ENCODE measurements at places on chromosomes 5 and 9.
A peak's percentile ranks its signal among the peaks of the same experiment; 100 is the strongest.

DNA sequence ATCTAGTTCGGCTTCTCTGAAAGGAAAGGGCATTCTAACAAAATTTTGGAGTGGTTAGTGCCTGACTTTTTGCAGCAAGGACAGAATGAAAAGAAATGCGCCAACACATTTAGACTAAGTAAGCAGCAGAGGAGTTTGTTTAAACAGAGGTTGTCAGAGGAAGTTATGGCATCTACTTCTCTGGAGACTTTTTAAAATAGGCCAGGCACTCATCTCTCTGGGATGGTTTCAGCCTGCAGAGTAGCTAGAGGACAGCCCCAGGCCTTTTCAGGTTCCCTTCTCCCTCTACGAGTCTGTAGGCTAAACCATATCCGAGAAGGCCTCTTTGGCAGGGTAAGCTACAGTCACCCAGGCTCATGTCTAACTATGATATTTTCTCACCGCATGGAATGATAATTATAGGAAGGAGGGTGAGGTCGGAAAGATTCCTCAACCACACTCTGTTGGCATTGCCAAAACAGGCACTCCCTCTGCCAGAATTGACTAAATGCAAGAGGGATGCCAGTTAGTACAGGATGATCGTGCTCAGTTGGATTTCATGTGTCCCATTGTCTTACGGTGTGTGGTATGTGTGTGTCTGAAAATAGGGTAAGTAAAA is 1.4 kb upstream of the CTXN3 start:
- no peak for DNase-seq

- no peak for DNase-seq
These were observed 253.1 kb downstream of the NPR3 start for GRCh38 chr5:32964261-32964660.

DNA sequence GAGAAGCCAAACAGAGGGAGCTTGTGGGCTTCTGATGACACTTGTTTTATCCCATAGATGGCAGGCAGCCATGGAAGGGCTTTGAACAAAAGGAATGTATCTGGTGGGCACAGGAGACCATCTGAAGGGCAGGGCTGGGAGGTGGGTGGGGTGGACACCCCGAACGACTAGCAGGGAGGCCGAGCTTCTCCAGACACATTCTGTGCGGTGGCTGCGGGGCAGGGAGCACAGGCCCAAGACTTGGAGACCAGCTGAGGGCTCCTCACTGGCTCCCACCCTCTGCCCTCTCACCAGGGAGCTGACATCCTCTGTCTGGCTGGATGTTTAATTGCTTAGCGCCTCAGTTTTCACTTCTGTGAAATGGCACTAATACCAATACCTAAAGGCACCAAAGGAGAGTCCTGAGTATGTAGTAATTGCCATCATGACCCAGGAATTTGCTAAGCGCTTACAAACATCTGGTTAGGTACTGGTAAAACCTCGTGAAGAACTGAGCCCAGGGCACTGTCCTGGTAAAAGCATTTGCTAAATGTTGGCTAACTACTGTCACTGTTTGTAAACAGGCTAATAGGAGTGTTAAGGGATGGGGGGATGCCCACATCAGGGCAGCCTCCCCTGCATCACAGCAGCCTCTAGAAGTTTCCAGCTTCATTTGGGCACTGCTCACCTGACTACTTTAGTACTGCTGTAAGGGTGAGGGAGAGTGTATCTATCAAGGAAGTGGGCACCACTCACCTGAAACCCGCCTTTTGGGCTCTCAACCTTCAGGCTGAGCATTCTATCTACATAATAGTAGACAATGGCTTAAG is 2.1 kb upstream of the PHF2 start:
- DNase-seq, result no peak

DNA sequence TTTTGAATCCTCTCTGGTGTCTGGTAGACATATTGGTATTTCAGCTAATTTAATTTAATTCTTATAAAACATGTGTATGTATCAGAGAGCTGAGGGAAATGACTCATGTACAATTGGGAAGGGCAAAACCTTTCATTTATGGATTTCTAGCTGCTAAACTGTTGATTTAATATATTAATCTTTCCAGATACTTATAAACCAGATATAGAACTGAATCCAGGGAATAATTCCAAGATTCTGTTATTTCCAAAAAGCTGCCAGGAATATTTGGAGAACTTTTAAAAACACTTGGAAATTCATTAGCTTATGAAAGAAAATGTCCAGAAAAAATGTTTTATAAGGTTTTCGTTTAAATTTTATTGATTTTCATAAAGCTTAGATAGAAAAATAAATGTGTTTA is 295.5 kb downstream of the YTHDC2 start:
- DNase-seq, result no peak

- DNase-seq, result no peak
These were observed 2275.5 kb downstream of the MAT2B start for GRCh38 chr5:165780901-165781300.

DNA sequence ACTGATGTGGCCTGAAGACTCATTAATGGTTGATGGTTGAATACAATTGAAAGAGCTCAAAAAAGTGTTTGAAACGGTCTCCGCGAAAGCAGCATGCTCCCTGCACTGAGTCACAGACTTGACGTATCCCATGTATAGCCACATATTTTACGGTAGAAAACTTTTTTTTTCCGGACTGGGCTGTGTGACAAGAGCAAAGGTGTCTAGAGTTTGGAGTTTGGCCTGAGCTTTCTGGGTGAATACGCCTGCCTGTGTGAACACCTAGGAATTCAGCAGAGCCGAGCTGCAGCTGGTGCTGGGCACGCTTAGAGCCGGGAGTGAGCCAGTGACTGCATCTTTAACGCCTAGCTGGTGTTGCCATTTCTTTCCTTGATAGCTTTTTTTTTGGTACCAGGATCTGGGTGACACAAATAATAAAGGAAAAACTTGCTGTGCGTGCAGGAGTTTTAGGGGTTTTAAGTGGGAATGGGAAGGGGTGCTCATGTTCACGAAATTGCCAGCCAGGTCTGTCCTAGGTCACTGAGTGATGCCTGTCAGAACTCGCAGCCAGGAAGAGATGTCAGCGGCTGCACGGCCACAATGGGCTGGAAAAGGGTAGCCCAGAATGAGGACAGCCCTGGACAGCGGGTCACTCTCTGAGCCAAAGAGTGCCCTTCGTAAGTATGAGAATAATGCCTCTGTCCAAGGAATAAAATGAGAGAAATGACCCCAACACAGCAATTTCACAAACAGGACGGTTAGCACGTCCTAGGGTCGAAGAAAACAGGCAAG is 51.7 kb downstream of the PSMB7 start:
- no peak for DNase-seq

DNA sequence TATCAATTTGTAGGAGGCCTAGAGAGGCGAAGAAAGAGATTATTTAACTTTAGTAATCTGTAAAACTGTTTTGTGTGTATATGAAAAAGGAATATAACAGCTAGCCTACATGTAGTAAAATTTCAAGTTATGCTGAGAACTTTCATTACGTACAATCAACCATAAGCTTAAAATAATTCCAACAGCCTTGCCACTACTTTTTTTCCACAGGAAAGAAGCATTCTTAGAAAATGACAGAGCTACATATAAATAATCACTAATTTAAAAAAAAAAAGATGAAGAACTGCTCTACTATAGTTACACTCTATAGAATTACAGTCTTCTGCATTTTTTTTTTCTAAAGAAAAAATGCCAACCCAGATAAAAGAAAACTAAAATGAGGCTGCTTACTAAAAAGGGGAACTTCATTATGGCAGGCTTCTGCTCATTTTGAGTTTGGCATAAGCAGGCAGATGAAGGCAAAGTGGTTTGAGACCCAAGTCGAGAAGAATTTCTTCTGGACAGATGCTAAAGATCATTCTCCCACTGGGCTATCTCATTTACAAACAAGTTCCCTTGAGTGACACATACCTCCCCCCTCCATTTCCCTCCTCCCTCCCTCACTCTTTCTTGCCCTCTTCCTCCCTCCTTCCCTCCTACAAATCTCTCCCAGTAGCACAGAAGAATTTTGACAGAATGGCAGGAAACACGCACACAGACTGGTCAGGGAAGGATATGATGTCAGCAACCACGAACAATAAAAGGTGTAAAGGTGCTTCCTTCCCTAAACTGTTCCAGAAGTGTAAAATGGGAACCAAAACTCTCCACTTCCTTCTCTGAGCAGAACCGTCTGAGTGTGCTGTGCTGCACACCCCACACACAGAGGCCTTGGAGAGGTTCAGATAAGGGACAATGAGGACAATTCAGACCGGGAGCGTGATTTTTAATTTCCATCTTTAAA is 56.1 kb downstream of the MEF2C start:
- no peak for DNase-seq

DNA sequence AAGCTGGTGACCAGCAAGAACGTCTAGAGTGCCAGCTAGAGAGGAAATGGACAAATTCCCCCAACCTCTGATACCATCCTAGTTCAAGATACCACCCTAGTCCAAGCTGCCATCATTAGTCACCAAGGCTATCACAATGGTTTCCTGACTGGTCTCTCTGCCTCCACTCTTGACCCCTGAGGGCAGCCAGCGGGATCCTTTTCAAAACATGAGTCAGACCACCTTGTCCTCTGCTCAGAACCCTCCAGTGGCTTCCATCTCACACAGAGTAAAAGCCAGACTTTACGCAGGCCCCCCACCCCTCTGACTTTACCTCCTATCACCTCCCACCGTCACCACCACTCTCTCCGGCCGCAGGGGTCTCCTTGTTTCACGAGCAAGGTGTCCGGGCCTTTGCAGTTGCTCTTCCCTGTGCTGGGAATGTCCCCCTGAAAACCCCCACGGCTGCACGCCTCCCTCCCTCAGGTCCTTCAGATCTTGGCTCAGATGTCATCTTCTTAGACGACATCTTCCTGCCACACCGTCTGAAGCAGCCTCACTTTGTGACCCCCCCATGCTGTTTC is 42.2 kb upstream of the FBXW11 start:
- DNase-seq, result no peak

DNA sequence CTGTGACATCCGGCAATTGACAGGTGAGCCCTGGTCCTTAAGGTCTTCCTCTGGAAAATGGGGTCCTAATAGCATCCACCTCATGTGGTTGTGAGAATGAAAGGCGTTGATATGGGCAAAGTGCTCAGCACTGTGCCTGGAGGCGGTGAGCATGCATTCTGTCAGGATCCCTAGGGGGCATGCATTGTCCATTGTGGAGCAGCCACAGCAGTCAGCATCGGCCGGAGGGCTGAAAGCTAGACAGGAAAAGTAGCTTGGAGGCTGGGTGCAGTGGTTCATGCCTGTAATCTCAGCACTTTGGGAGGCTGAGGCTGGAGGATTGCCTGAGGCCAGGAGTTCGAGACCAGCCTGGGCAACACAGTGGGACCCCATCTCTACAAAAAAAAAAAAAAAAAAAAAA is 122.2 kb downstream of the LHX2 start:
- DNase-seq, result peak; percentile 63

DNA sequence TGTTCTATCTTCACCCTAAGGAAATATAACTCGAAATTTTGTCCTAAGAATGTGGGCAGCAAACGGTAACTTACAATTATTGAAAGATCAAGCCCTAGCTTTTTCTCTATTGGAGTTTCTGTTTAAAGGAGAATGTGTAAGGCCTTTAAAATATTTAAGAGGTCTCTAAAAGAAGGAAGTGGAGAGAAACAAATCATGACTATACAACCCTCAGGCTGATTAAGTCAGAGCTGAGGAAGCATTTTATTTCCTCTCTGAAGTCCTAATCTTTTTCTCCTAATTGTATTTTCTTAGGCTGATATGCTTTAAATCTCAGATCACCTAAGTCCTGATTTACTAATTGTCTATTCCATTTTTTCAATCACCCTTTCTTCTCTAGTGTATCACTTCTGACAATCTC is 1708.8 kb upstream of the C9orf72 start:
- no peak for DNase-seq

- no peak for DNase-seq
These were observed 37.5 kb upstream of the SMU1 start for GRCh38 chr9:33113799-33114547.

DNA sequence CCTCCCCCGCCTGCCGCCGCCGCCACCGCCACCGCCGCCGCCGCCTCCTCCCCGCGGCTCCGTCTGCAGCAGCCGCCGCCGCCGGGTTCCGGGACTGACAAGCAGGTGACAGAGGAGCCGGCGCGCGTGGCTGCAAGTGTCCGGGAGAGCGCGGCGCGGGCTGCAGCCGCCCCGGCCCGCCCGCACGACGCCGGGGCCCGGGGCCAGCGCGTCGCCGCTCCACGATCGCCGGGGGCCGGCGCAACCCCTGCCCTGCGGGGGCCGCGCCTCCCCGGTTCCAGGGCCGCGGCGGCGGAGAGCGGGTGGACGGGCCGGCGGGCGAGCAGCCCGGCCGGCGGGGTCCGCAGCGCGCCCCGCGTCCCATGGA is 343 bp downstream of the LMX1B start:
- DNase-seq, result peak; percentile 81

DNA sequence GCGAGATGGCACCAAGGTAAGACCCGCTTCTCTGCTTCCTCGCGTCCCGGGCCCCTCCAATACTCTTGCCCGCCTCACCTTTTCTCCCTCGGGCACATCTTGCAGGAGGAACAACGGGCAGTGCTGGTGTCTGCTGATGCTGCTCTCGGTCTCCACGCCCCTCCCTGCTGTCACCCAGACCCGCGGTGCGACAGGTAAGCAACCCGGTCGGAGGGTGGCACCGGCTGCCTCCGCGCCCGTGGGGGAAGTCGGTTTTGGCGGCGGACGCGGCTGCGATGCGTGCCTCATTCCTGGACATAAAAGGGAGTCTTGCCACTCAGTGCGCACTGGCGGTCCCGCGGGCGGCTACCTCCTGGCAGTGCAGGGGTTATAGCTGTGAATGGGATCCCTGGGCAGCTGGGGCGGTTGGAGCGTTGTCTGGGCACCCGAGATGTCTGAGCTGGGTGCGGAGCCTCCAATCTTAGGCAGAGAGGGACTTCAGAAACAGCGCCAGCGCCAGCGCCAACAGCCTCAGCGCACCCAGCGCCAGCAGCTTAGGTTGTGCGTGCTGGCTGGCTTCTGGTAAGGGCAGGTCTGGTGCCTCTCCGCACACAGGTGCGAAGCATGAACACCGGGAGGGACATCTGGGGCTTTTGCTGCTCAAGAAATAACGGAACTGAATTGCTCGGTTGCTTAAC is 488 bp downstream of the COL15A1 start:
- DNase-seq, result peak; percentile 49

Data from neural progenitor cell (in vitro differentiated cells).